ENCODE measurements at places on chromosomes 5 and 9.

DNA sequence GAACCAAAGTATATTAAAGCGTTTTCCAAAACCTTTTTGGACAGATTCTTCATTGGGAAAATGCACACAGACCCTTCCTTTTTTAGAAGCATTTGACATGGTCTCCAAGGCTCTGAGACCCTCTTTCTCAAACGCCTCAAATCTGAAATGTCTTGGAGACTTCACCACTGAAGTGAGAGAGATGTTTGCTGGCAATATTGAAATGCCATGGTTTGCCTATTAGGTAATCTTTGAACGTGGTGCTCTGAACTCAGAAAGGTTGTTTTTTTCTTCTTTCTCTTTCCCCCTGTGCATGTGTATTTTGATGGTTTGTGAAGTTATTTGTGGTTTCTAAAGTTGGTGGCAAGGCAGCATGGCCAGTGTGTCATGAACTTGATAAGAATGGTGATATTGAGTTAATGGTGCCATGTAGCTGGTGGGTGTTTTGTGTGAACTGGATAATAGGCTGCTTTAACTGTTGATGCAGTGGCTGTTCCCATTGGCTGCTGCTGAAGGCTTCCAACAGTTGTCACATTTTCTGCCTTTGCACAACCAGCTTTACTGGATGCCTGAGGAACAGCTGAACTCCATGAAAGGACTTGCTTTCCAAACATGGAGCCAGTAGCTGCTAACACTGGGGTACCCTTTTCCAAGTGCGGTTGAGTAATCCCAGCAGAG is 1.7 kb downstream of the PALM2AKAP2 start:
- H3K4me1 ChIP-seq: no peaks in the 10 kb centered on the region
- no peak for DNase-seq
- no peaks in the 10 kb centered on the region for H3K36me3 ChIP-seq
- no peaks in the 10 kb centered on the region for H3K27me3 ChIP-seq
- peak overlapping the region; percentile 93 for H3K27ac ChIP-seq

DNA sequence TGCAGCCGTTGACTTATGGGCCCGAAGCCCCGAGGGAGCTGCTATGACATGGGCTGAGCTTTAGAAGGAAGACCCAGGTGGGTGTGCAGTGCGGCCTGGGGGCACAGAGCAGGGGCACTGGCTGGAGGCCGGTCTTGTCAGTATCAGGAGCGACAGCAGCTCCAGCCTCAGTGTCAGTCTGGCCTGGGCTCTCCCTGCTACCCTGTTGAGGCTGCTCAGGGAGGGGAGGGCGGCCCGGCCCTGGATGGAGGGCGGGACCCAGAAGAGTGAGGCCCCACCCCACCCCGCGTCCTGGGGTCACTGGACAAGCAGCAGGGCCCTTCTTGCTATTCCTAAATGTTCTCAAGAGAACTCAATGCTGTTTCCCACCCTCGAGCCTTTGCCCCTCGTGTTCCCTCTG is 18.0 kb downstream of the GFI1B start:
- H3K4me1 ChIP-seq: no peaks in the 10 kb centered on the region
- no peaks in the 10 kb centered on the region for H3K36me3 ChIP-seq
- H3K4me3 ChIP-seq: no peak overlapping the region
- no peak overlapping the region for H3K27ac ChIP-seq
- peak; percentile 11 for DNase-seq

GRCh38 chr5:74948031-74948546 is 81.9 kb upstream of the FAM169A start:
- DNase-seq: no peak
- H3K27me3 ChIP-seq: no peaks in the 10 kb centered on the region
- no peaks in the 10 kb centered on the region for H3K36me3 ChIP-seq

- no peaks in the 10 kb centered on the region for H3K27me3 ChIP-seq
- H3K4me3 ChIP-seq: no peak overlapping the region
- DNase-seq: no peak
- H3K36me3 ChIP-seq: no peaks in the 10 kb centered on the region
These were observed 14.0 kb upstream of the PWWP2A start for GRCh38 chr5:160133071-160133917.

DNA sequence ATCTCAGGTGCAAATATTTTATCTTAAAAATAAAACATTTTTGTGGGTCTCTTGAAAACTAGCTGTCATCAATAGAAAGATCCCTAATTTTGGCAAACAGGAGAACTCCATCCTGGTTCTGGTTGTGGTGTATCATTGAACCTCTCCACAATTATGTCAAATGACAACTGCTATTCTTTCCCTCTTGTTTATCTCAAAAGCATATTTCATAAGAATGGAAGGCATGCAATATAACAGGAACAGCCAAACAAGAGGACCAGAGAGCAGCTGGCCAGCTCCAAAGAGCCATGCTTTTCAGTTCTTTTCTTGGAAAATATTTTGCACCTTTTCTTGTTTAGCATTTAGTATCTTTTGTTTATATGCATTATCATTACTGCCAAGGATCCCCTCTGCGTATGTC is 125.4 kb downstream of the ADAMTS6 start:
- no peaks in the 10 kb centered on the region for H3K36me3 ChIP-seq
- H3K27me3 ChIP-seq: no peaks in the 10 kb centered on the region
- H3K4me3 ChIP-seq: no peak overlapping the region
- no peaks in the 10 kb centered on the region for H3K4me1 ChIP-seq

DNA sequence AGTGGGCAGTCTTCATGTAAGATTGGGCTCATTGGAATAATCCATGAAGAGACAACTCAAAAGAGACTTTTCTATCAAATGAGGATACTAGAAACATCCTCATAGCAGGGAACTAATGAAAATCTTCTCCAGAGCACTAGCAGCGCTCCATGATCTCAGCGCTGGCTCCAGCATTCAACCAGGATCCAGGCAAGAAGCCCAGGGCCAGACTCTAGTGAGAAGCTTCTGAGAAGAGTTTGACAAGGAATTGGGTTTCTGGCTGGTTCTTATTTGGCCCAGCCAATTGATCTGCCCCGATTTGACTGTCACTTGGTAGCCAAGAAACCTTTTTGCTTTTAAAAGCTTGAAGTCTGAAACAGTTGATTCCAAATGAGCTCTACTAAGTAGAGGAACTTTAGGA is 60.1 kb downstream of the AOPEP start:
- H3K27me3 ChIP-seq: no peaks in the 10 kb centered on the region
- peaks cover 8% of the 10 kb centered on the region for H3K4me1 ChIP-seq
- no peaks in the 10 kb centered on the region for H3K36me3 ChIP-seq
- no peak for DNase-seq

GRCh38 chr9:124274226-124274625 is 16.5 kb downstream of the NEK6 start:
- H3K4me3 ChIP-seq: no peak overlapping the region
- no peaks in the 10 kb centered on the region for H3K36me3 ChIP-seq
- H3K27me3 ChIP-seq: no peaks in the 10 kb centered on the region
- 0 out of 2 replicates have a peak, but pooled peaks cover 3% of the 10 kb centered on the region for H3K4me1 ChIP-seq
- H3K27ac ChIP-seq: no peak overlapping the region

GRCh38 chr5:39341896-39342295 is 22.4 kb downstream of the C9 start:
- peaks cover 8% of the 10 kb centered on the region for H3K27me3 ChIP-seq
- H3K4me3 ChIP-seq: no peak overlapping the region
- H3K36me3 ChIP-seq: no peaks in the 10 kb centered on the region
- no peaks in the 10 kb centered on the region for H3K4me1 ChIP-seq
- no peak for DNase-seq

GRCh38 chr5:9726931-9727330 is 96.8 kb upstream of the TAS2R1 start:
- H3K4me3 ChIP-seq: no peak overlapping the region
- H3K27me3 ChIP-seq: no peaks in the 10 kb centered on the region
- H3K4me1 ChIP-seq: no peaks in the 10 kb centered on the region
- no peak overlapping the region for H3K27ac ChIP-seq

- no peak for DNase-seq
- H3K27me3 ChIP-seq: no peaks in the 10 kb centered on the region
- H3K4me3 ChIP-seq: no peak overlapping the region
- H3K4me1 ChIP-seq: no peaks in the 10 kb centered on the region
- H3K27ac ChIP-seq: no peak overlapping the region
- H3K36me3 ChIP-seq: no peaks in the 10 kb centered on the region
These were observed 84.7 kb upstream of the MAST4 start for GRCh38 chr5:66511491-66511890.

DNA sequence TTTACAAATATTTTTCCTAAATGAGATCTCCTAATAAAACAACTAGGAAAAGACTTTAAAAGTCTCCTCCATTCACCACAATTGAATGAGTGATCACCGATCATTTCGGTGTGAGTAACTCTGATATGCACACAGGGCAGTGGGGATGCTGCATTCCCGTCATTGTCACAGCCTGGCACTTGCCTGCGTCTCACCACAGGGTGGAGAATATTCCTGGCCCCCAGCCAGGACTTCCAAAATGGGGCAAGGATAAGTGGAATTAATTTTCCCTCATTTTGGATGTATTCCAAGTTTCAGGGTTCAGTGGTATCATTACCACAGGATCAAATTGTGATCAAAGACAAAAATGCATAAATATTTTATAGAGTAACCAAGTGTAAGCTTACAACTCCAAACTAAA is 107.1 kb downstream of the CTNND2 start:
- no peaks in the 10 kb centered on the region for H3K27me3 ChIP-seq
- no peaks in the 10 kb centered on the region for H3K36me3 ChIP-seq
- peak; percentile 1 for DNase-seq

DNA sequence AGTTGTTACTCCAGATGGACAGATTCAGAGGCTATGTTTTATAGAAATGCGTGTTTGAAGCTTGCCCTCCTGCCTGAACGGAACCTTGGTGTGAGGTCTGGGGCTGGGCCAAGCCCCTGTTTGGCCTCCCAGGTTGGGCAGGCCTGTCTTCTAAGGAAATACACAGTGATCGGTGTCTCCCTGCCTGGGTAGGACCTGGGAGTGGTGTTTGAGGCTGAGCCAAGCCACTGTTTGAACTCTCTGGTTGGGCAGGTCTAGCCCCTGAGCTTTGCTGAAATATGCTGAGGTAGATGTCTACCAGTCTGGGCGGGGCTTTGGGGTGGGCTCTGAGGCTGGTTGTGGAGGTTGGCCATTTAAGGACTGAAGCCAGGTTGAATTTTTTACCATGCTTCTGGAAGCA is 90.5 kb downstream of the DMXL1 start:
- no peak overlapping the region for H3K27ac ChIP-seq
- no peaks in the 10 kb centered on the region for H3K27me3 ChIP-seq
- peaks cover 12% of the 10 kb centered on the region for H3K36me3 ChIP-seq
- no peak overlapping the region for H3K4me3 ChIP-seq
- H3K4me1 ChIP-seq: no peaks in the 10 kb centered on the region
